ENCODE measurements at places on chromosomes 3 and 15. TPM values are rescaled to one million over a fixed set of nuclear protein-coding genes. Genes with fewer than 3 reads are reported as not detected.

Gene PAK6
- 9.4 TPM for total RNA-seq

Gene GABRG3
- 0.80 TPM for total RNA-seq

Gene GRM2
- 4.3 TPM for total RNA-seq

Gene GATA2
- 0.40 TPM for total RNA-seq

Gene SERPINI2
- total RNA-seq = 0.25 TPM

Gene CATSPER2
- total RNA-seq = 1.2 TPM

Gene PLCH1
- total RNA-seq = 17.4 TPM

Gene PDIA3
- total RNA-seq = 655 TPM

Gene FEZF2
- total RNA-seq = not detected

Gene FBXW12
- total RNA-seq = not detected

Gene ACKR4
- total RNA-seq = not detected

Gene ACP3
- total RNA-seq = 1.2 TPM

Gene BFSP2
- not detected for total RNA-seq

Gene LRRN1
- 199 TPM for total RNA-seq

Gene TMF1
- 18.3 TPM for total RNA-seq

Gene STXBP5L
- total RNA-seq = 5.6 TPM

Gene CPNE9
- 4.4 TPM for total RNA-seq

Gene DAPK2
- total RNA-seq = 2.9 TPM

Gene CFAP91
- 5.4 TPM for total RNA-seq

Gene HIGD2B
- not detected for total RNA-seq

Gene SKOR1
- total RNA-seq = 0.11 TPM

Gene B3GNT5
- total RNA-seq = 9.7 TPM

Gene TRPM1
- not detected for total RNA-seq

Gene ATP13A5
- not detected for total RNA-seq

Gene MOBP
- total RNA-seq = 0.10 TPM

Gene ACKR2
- total RNA-seq = 0.09 TPM

Gene CSTA
- total RNA-seq = not detected

Gene CRELD1
- total RNA-seq = 12.9 TPM

Gene CCR2
- not detected for total RNA-seq

Gene PLSCR4
- total RNA-seq = 2.9 TPM

Gene FOXL2NB
- total RNA-seq = 7.9 TPM

Gene HRG
- total RNA-seq = 0.15 TPM

Gene ITIH1
- not detected for total RNA-seq
